Regular cardiac myocyte (primary cell): ENCODE measurements at places on chromosomes 4 and X. TPM values are rescaled to one million over a fixed set of nuclear protein-coding genes. Genes with fewer than 3 reads are reported as not detected.

The SPOCK3 gene
- 1.5 and 2.0 TPM in 2 replicates for total RNA-seq

The GC gene
- total RNA-seq, result not detected in 2 replicates

The MAGEA1 gene
- not detected in 2 replicates for total RNA-seq

The IL1RAPL1 gene
- total RNA-seq, result 1.1 and 2.3 TPM in 2 replicates

The ZNF718 gene
- 4.5 and 6.9 TPM in 2 replicates for total RNA-seq

The ALPK1 gene
- total RNA-seq, result 5.9 and 19.4 TPM in 2 replicates

The PIGA gene
- total RNA-seq, result 11.8 and 11.9 TPM in 2 replicates

The PNMA6F gene
- not detected in 2 replicates for total RNA-seq

The MAGEA10 gene
- total RNA-seq, result not detected in 2 replicates

The MTNR1A gene
- total RNA-seq, result not detected in 2 replicates

The DUX4 gene
- not detected in 2 replicates for total RNA-seq

The LEF1 gene
- total RNA-seq, result 0.28 and 0.77 TPM in 2 replicates

The FRMPD3 gene
- total RNA-seq, result under 0.01 TPM in 2 replicates

The CENPVL2 gene
- not detected in 2 replicates for total RNA-seq

The MFAP3L gene
- total RNA-seq, result 16.3 and 19.4 TPM in 2 replicates

The NPY2R gene
- under 0.01 TPM in 1 of 2 replicates, not detected in the other for total RNA-seq

The SYN1 gene
- total RNA-seq, result under 0.01 and 0.28 TPM in 2 replicates
